ENCODE measurements at places on chromosomes 4 and X.

DNA sequence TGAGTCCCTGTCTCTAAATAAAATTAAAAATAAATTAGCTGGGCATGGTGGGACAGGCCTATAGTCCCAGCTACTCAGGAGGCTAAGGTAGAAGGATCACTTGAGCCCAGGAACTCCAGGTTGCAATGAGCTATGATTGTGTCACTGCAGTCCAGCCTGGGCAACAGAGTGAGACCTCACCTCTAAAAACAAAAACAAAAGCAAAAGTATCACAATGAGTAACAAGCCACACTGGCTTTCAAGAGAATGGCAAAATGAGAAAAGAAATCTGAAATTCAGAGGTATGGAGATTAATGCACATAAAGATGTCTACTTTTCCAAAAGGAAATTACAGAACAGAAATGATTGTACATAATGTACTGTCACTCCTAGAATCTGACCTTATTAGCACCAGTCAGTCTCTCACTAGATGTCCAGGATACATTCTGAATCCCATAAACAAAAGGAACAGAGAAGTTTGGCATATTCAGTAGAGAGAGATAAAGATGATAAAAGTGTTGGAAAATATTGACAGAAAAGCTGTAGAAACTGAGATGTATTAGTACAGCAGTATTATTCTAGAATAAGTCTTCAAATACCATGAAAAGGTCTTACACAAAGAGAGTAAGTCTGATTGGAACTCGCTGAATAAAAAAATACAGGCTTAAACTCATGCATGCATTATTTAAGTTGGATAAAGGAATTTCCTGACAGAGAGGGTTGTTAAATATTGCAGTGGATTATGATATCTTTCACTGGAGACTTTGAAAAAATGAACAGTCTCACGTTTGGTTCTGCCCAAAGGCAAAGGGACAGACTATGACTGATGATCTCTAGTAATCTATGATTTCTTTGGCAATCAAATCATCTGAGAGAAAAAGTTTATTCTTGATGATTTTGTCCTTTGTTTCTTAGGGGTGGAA, 102.5 kb downstream of the SH3RF1 start:
- no peak for DNase-seq
- no peak overlapping the region for H3K4me3 ChIP-seq
- H3K27me3 ChIP-seq = peaks cover 15% of the 10 kb centered on the region
- peaks cover 2% of the 10 kb centered on the region for H3K4me1 ChIP-seq
- no peak overlapping the region for H3K27ac ChIP-seq

DNA sequence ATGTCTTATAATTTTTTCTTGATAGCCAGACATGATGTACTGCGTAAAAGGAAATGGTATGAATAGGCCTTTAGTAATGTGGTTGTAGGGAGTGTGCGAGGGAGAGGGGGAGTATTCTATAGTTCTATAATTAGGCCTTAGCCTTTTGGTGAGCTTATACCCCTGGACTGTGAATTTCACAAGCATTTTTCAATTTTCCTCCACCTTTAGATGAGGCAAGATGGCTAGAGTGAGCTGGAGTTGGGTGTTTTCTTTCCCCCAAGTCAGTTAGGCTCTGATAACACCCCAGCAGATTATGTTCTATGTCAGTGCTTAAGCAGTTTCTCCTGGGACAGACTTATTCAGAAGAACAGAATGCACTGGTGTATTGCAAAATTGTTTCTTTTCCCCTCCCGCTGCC, 210.2 kb upstream of the NPY2R start:
- H3K27me3 ChIP-seq = no peaks in the 10 kb centered on the region
- no peak overlapping the region for H3K27ac ChIP-seq
- H3K36me3 ChIP-seq = no peaks in the 10 kb centered on the region

- no peaks in the 10 kb centered on the region for H3K36me3 ChIP-seq
- H3K27me3 ChIP-seq = no peaks in the 10 kb centered on the region
- no peak overlapping the region for H3K27ac ChIP-seq
- DNase-seq = no peak
These were observed 22.9 kb upstream of the SOWAHD start for GRCh38 chrX:119735467-119735866.

GRCh38 chrX:153519569-153520286, 2.3 kb downstream of the ATP2B3 start:
- no peak for DNase-seq
- no peaks in the 10 kb centered on the region for H3K36me3 ChIP-seq
- H3K4me1 ChIP-seq = no peaks in the 10 kb centered on the region

DNA sequence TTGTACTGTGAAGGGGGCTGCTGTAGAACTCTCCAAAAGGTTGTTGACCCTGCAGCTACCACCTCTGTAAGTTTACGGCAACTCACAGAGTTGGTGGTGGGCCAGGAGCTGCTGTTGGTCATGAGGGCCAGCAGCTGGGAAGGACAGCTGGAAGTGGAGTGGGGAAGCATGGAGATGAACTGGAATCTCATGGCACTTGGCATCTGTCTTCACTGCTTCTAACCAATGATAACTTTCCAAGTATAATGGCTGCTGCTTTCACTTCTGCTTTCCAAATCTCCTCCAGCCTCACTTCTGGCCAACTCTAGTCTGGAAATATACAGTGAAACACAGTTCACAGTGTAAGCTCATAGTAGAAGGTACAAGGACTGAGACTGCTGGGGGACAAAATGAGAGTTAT, 126.5 kb upstream of the INTU start:
- no peak overlapping the region for H3K27ac ChIP-seq
- no peaks in the 10 kb centered on the region for H3K27me3 ChIP-seq
- H3K4me1 ChIP-seq = no peaks in the 10 kb centered on the region
- DNase-seq = no peak
- H3K4me3 ChIP-seq = no peak overlapping the region
- no peaks in the 10 kb centered on the region for H3K36me3 ChIP-seq

All from activated CD4-positive, alpha-beta memory T cell treated with anti-CD3 and anti-CD28 coated beads, Interleukin-2, amount 10 ng/mL, durations not matched to agents 7 days and 5 days (primary cell).